Inflammatory macrophage treated with lipopolysaccharide for 1 hour (primary cell): ENCODE measurements at places on chromosomes 16 and 17.

GRCh38 chr17:71213936-71214335 lies 906.9 kb upstream of the SOX9 start:
- no peak for DNase-seq

GRCh38 chr17:59695945-59696681 lies 11.1 kb downstream of the PTRH2 start:
- no peak for DNase-seq

GRCh38 chr17:80071116-80071841 lies 30.1 kb upstream of the GAA start:
- no peak for DNase-seq

- peak; percentile 45 for DNase-seq
These were observed 3.4 kb upstream of the HEXD start for GRCh38 chr17:82414548-82415281.

DNA sequence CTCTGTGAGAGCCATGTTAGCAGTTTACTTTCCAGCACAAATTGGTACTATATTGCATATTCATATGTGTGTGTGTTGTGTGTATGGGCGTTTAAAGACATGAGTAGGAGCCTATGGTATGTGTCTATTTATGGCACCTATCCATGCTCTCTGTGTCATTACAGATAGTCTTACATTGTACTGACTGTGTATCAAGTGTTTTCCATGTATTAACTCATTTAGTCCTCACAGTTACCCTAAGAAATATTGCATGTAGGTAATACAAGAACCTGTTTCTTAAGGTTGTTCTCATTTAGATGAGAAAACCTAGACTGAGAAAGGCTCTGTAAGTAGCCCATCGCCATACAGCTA lies 1.6 kb downstream of the ALG1 start:
- no peak for DNase-seq

GRCh38 chr17:45345554-45346215 lies 28.9 kb upstream of the MAP3K14 start:
- DNase-seq = peak; percentile 18

GRCh38 chr17:970364-970763 lies 9.2 kb downstream of the NXN start:
- no peak for DNase-seq

DNA sequence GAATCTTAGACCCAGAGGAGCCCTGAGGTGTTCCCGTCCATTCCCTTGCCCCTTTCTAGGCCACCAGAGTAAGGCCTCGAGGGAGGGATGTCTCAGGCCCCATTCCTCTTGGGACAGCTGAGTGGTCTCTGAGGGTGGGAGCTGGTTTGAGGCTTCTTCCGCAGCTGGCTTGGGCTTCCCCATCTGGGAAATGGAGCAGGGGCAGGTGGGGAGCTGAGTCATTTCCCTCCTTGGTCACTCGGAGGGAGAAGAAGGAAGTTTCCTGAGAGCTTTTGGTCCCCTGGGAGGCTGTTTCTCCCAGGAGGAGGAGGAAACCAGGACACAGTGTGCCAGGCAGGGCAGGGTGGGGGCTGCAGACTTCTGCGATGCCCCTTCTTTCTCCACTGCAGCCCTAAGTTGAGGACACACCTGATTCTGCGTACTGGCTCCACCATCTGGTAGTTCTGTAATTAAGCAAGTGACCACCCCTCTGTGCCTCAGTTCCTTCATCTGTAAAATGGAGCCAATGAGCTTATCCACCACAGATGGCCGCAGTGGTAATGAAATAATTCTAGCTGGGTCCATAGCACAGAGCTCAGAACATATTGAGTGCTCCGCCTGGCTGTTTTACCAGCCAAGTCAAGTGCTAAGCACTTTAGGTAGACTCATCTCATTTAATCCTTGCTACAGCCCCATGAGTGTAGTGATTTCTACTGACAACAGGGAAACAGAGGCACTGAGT lies 1.6 kb upstream of the KCNJ12 start:
- DNase-seq = no peak

DNA sequence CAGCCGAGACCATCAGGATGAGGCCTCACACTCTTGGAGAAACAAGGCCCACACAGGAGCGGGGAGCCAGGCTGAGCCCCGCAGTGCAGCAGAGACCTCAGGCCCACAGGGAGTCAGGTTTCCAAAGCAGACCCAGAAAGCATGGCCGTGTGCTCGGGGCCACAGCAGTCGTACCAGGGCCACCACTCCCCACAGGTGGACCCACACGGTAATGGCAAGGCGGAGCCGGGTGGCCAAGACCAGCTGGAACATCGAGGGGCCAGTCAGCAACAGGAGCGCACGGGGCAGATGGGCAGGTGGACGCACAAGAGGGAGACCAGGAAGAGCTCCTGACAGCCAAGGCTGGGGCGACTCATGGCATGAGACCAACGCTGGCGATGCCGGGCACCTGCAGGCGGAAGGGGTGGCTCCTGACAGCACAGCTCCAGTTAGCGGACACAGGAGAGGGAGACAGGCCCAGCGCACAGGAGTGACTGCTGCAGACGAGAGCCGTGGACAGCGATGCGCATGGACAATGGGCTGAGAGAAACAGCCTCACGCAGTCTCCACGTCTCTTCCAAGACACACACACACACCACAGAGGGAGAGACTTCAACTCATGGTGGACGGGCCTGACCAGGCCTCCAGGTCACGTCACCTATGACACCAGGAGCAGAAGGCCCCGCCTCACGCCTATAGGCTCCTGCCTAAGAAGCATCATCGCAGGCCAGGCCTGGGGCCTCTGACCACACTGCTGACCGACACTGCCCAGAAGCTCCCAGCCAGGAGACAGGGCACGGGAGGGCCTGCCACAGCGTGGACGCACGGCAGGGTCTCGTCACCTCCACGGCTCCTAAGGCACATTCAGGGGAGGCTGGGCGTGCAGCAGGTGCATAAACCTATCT lies 58.6 kb downstream of the ZNF778 start:
- no peak for DNase-seq

GRCh38 chr16:81784072-81784795 lies 5.1 kb downstream of the PLCG2 start:
- DNase-seq = no peak

- DNase-seq = no peak
These were observed 311.5 kb upstream of the KCNJ16 start for GRCh38 chr17:69763503-69763902.

- no peak for DNase-seq
These were observed 118.9 kb upstream of the CHMP6 start for GRCh38 chr17:80872501-80873306.

DNA sequence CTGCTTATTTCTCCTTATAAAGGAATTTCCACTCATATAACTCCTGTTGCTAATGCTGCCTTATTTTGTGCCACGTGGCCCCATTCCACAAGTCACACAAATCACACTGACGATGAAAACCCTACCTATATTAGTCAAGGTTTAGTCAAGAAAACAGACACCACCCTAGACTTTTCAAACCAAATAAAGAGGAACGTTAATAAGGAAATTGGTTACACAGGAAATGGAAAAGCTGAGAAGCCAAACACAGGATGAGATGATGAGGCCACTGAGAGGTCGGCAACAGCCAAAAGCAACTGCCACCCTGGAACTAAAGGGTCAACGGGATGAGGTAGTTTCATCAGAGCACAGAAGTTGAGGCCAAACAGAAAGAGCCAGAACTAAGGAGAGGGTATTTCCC lies 47.3 kb upstream of the ALOX12 start:
- DNase-seq = peak; percentile 25

GRCh38 chr16:35306915-35307314 lies 1847.5 kb downstream of the TP53TG3F start:
- no peak for DNase-seq

DNA sequence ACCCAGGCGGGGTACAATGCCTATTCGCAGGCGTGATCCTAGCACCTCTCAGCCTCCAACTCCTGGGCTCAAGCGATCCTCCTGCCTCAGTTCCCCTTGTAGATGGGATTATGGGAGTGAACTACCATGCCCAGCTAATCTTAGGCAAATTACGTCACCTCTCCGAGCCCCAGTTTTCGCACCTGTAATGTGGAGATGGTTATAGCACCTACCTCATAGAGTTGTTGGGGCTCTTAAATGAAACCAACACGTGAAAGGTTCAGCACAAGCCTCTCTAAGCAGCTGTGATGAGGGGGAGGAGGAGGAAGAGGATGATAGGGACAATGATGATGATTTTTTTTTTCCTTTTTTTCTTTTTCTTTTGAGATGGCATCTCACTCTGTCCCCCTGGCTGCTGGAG lies 59.9 kb downstream of the ABR start:
- DNase-seq = no peak

- DNase-seq = no peak
These were observed 57.9 kb downstream of the BRIP1 start for GRCh38 chr17:61805399-61805798.

DNA sequence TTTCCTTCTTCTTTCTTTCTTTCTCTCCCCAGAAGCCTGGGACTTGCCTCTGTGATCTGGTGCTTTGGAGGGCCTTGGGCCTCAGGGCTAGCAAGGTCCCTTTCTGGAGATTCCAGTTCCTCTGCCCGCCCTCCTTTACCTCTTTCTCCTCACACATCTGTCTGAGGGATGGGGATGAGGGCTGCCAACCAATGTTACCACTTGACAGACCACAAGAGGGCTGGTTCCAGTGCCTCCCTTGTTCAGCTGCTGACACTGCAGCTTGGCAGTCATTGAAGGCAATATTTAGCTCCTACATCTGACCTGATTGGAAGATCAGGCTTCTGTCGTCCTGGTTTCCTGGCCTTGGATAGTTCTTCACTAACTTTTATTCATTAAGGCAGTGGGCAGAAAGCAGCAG lies 3.6 kb upstream of the ZNF652 start:
- no peak for DNase-seq

- no peak for DNase-seq
These were observed 31.4 kb downstream of the TEX2 start for GRCh38 chr17:64231567-64232141.

GRCh38 chr17:17667231-17667630 lies 14.0 kb upstream of the RAI1 start:
- DNase-seq = no peak

DNA sequence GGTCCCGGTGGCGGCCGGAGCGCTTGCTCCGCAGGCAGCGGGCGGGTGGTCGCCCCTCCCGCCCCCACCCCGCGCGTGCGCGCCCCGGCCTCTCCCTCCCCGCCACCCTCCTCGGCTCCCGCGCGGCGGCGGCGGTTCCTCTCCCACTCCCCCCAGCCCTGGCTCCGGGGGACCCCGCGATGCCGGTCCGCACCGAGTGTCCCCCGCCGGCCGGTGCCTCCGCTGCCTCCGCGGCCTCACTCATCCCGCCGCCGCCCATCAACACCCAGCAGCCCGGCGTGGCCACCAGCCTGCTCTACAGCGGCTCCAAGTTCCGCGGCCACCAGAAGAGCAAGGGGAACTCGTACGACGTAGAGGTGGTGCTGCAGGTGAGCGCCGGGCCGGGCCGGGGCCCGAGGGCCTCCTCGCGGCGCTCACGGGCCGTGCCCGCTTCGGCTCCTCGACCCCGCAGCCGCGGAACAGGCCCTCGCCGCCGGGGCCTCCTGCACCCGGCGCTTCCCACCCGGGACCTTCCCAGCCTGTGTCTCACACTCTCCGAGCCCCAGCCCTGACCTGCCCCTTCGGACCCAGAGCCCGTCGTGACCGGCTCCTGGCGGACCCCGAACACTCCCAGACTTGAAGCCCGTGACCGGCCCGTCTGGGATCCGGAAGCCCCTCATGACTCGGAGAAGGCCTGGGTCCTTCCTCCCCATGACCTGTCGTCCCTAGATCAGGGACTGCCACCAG lies 490 bp downstream of the GID4 start:
- peak; percentile 6 for DNase-seq

- no peak for DNase-seq
These were observed 18.5 kb downstream of the CYTH1 start for GRCh38 chr17:78763561-78763960.

DNA sequence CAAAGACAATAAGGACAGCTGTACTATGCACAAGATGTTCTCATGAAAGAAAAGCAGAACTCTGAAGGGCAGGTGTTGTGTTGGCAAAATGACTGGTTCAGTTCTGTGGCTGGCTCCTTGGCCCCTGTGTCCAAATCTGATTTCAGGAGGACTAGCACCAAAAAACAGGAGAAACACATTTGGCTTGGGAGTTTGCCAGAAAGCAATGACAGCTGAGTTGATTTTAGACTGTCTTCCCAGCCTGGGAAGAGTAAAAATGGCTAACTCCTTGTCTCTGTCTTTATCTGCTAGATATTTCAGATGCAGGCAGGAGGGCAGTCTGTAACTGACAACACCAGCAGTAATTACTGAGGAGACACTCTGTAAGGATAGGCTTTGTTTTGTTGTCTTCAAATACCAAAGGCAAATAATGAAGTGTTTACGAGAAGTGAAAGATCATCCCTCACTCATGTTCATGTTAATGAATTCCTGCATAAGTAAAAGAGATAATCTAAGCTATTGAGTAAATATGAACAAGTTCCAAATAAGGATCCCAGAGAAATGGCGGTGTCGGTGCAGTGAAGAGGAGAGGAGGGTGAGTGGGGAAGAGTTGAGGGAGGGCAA lies 989.0 kb downstream of the CDH11 start:
- DNase-seq = no peak

DNA sequence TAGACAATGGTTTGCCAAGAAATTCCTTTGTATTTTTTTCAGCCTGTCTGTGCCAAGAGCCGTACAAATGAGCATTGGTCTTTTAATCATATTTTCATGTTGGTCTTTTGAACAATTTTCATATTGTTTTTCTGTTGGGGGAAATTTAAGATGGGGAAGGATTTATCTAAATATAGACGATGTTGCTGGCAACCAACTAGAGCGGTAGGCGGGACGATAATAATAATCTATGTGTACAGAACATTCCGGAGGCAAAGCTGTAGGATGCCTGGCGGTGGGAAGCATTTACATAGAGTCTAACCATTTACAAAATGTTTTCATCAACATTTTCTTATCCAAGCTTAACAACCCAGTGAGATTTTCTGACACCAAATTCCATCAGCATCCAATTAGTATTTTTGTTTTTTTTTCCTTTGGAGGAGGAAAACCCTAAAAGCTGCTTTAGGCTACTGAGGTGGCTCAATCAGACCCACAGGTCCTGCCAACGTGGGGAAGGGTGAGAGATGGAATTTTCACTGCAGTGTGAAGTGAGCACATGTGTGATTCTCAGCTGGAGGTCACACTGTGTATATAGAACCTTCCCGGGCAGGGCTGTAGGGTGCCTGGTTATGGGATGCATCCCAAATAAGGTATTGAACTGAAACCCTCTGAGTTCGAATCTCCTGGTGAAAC lies 11.7 kb upstream of the SEC14L1 start:
- DNase-seq = no peak

- peak; percentile 13 for DNase-seq
These were observed 36.0 kb downstream of the RNF157 start for GRCh38 chr17:76204277-76204676.

- no peak for DNase-seq
These were observed 101.1 kb upstream of the CCL2 start for GRCh38 chr17:34153991-34154390.

- peak; percentile 62 for DNase-seq
These were observed 863 bp downstream of the ADCY9 start for GRCh38 chr16:4115209-4115948.

GRCh38 chr17:45722161-45722560 lies 62.0 kb upstream of the CRHR1 start:
- no peak for DNase-seq

GRCh38 chr17:70780031-70780430 lies 610.7 kb downstream of the KCNJ2 start:
- DNase-seq = no peak
